CD4-positive, alpha-beta T cell (primary cell): ENCODE measurements at places on chromosomes 7 and 10.

DNA sequence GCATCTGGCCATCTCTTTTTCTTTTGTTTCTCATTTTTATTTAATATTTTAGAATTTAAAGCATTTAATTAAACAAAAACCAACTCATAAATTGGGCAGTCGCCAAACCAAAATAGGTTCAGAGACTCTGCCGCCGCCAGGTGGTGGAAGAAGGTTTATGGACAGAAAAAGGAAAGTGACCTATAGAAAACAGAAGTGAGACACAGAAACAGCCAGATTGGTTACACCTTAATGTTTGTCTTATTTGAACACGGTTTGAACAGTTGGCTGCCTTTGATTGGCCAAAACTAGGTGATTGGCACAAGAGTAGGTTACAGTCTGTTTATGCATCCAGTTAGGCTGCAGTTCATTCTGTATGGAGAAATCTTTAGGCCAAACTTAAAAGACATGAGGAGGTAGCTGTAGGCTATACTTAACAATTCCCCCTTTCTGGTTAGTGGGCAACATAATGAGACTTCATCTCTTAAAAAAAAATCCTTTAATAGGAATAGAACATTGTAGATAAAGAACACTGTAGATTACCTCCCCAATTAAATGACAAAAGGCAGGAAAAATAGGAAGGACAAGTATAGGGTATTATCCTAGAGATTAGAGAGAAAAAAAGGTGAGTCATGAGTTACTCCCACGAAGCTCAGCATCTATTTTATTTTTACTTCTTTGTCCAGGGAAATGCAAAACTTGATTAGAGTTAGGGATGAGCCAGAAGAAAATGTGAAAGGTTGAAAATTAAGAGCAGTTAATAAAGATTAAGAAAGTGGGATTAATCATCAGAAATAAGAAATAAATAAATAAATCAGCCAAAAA is 23.9 kb upstream of the CYCS start:
- DNase-seq, result no peak

- peak; percentile 29 for DNase-seq
Measured at GRCh38 chr10:33008499-33009243, 50.6 kb upstream of the ITGB1 start.

GRCh38 chr10:24947304-24948097 is 4.9 kb downstream of the PRTFDC1 start:
- no peak for DNase-seq

- no peak for DNase-seq
Measured at GRCh38 chr7:44486693-44487092, 3.8 kb downstream of the NUDCD3 start.
